T-helper 2 cell (primary cell): ENCODE measurements at places on chromosomes 5 and 9.

GRCh38 chr5:158957196-158957595 lies 142.5 kb downstream of the EBF1 start:
- no peak for DNase-seq

GRCh38 chr5:167851416-167851815 lies 440.0 kb upstream of the WWC1 start:
- no peak for DNase-seq

DNA sequence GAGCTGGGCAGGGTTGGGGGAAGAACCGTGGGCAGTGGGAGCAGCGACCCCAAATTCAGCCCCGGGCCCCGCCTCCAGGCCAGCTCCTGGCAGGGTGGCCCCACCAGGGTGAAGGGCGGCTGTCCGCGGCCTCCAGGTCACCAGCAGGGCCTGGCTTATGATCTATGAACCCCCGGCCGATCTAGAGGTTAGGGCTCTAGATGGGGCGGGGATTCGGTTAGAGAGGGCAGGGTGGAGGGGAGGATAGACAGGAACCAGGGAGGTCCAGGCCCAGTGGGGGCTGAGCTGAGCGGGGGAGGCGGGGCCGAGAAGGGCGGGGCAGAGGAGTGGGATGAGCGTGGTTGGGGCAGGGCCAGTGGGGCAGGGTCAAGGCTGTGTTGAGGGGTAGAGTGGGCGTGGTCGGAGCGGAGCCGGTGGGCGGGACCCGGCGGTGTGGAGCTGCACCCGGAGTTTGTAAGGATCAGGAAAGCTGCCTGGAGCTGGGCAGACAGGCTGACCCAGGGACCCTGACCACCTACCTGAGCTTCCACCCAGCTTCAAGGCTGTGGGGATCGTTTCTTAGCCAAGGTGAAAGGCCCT lies 29.3 kb upstream of the OBP2B start:
- DNase-seq, result no peak

DNA sequence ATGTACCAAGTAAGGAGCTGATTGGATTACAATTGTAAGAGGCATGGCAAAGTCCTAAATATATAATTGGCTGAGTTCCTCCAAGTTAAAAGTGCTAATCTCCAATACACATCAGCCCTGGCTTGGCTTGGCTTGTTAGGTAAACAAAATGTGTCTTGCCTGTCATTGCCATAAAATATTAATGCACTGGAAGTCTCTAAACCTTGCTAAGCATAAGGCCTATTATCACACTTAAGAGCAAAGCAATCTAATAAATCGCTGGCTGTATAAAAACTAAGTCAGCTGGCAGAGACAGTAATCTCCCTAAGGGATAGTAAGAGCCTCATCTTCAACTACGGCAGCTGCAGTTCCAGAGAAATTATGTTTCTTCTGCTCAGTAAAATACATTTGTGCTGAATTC lies 418.6 kb upstream of the GRAMD2B start:
- no peak for DNase-seq

DNA sequence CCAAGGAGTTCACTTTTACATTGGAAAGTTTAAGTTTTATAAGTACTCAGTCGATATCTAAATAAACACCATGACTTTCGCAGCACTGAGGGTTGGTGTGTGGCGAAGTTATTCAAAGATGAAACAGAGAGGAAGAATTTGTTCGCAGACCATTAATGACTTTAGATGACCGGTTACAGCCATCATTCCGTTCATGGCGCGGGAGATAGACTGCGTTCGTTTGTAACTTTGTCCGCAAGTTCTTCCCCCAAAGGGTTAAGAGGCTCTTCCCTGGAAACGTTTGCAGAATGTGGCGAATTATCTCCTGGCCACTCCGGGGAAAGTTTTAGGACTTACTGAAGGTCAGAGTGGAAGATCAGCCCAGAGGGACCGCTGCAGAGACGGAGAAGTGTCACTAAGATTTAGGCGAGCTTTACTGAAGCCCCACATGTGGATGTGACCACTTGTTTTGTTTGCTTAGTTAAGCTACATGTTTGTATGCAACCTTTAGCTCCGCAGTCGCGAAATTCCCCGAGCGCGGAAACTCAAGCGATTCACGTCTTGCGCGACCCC lies 2.2 kb upstream of the FOXD1 start:
- DNase-seq, result no peak

GRCh38 chr5:66722686-66723085 lies 126.5 kb downstream of the MAST4 start:
- no peak for DNase-seq

DNA sequence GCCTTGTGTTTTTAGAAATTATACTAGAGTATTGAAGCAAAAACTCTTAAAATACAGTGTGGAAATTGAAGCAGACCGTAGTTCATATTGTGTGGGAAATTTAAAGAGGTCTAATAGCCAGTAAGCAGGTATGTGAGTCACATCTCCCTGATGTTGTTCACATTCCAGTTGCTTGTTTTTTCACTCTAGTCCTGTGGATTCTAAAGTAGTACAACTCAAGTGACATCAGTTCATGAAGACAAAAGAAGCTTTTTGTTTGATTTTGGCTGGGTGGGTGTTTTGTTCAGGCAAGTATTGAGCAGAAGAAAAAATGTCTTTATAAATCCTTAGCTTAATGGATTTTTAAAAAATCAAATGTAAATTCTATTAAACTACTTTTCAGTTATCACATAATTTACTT lies 216.2 kb downstream of the MAN2A1 start:
- no peak for DNase-seq

DNA sequence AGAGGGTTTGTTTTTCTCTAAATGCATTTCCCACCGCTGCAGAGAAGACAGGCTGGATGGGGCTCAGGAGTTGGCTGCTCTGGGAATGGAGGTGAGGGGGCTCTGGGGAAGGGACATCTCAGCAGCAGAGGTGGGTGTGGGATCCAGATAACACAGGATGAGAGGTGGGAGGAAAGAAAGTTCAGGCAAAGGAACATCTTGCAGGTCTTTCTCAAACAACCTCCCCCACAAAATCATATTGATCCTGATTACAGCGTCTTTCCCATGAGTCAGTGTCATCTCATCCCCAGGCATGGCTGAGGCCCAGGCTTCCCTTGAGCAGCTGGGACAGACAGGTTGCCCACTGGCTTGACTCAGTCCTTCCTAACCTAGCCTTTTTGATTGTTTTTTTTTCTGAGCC lies 11.3 kb upstream of the ACSL6 start:
- no peak for DNase-seq

- no peak for DNase-seq
Measured at GRCh38 chr5:95861864-95862561, 39.5 kb upstream of the GLRX start.

DNA sequence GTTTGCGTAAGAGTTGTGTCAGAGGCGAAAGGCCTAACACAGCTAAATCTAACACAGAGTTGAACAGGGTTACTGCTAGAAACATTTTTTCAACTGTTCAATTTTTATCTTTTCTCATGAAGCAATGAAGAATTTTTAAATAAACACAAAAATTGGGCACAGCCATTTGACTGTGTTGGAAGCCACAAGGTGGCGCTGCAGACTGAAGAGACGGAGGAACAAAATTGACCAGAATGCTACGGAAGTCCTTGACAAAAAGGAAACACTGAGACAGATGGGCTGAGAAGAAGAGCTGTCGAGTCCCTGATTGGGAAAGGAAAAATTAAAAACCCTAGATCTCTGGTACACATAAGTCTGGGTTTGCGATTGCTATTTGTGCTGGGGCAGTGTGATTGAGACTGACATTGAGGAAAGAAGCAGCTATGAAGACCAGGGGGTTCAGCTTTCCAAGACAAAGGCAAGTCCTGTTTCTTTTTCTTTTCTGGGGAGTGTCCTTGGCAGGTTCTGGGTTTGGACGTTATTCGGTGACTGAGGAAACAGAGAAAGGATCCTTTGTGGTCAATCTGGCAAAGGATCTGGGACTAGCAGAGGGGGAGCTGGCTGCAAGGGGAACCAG lies at the start of gene PCDHB9:
Gene PCDHB9 (plus strand): TSS at position 265 of the 616 bp plus-strand sequence. CDS start 158 bp downstream, at position 423.
- peak; percentile 10 for DNase-seq

DNA sequence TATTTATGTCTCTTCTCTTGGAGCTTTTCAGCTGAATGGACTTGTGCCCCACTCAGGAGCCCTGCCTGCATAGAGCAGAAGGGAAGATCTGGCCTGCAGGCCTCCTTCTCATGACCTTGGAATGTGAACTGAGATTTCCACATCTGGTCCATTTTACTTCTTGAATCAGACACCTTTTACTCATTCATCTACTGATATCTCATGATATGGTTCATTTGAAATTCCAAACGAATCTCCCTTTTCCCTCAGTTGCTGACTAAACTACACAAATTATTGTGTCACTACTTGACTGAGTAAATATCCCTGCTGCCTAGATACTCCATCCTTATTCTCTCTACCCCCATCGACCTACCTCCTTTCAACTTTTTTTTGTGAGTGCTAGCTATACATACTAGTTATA lies 138.7 kb downstream of the PLCXD3 start:
- no peak for DNase-seq

DNA sequence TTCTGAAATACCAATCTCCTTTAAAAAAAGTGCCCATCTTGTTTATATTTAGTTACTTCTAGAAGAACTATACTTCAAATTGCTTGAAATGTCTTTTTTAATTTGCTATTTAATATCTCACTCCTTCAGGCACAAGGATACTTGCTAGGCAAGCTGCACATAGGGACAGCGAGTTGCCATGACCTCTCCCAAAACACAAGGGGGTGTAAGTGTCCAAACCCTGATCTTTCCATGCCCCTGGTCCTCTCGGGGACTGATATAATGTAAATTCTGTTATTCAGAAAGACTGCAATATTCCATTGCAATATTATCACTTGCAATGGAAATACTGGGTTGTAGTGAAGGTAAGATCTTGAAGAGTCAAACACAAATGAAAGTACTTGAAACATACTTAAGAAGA lies 480.4 kb downstream of the CETN3 start:
- DNase-seq, result no peak
